ENCODE measurements at places on chromosomes 3 and 15. TPM values are rescaled to one million over a fixed set of nuclear protein-coding genes. Genes with fewer than 3 reads are reported as not detected.

- DNase-seq: no peak
Observed at GRCh38 chr3:79418855-79419621, 348.8 kb downstream of the ROBO1 start.

DNA sequence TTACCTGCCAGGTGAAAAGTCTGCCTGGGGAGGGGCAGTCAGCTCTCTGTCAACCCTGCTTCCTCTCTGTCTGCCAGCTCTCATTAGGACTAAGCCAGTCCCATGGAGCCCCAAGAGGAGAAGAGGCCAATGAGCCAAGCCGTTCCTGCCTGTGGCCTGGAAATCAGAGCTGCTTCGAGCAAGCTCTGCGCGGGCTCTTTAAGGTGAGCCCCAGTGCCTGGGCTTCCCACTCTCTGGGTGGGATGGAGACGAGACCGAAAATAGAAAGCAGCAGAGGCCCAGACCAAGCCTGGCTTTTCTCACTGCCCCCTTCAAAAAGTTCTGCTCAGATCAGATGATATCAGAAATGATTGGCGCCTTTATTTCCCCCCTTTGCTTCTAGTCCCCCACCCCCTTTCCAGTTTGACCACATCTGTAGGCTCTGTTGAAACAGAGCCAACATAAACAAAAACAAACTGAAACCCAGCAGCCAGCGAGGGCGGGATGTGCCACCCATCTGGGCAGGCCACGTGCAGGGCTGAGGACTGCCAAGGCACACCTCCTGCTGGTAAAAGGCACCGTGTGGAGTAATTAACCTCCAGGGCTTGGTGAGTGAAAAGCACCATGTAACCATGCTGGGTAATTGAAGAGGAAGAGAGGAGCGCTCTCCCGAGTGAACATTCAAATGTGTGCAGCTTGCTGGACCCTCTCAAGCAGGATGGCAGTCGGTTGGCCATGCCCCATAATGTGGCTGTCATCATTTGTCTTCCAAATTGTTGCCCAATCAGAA is 471.0 kb upstream of the PROK2 start:
- no peak for DNase-seq

DNA sequence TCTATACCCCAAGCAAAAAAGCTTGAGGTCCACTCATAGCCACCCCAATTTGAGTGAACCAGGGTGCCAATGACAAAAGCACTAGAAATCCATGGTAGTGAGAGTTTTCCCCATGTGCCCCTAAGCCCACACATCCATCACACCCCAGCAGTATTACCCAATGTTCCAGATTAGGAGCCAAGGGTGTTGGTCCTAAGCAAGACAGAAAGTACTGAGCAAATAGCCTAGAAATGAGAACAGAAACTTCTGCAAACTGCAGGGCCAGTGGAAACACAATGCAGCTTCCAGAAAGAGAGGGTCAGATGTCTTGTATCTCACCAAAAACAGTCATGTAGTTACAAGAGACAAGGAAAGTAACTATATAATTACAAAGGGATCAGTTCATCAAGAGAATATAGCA is 10.9 kb upstream of the OXTR start:
- DNase-seq: no peak

- no peak for DNase-seq
Observed at GRCh38 chr3:149586871-149587270, 71.0 kb downstream of the WWTR1 start.

DNA sequence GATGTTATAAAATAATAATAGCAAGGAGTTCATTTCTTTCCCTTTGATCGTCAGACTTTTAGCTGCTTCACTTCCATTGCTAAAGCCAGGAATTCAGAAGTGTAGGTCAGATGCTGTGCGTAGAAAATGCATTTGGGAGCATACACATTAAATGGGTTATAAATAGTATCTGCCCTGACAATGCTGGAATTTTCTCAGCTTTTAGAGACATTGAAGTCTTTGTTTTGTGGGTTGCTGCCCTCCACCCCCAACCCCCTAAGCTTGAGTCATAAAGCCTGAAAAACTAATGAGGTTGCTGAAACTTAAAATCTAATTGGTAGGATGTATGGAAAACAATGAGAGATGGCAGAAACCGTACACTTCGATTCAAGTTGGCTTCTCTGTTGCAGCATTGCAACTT is 81.9 kb downstream of the MITF start:
- DNase-seq: no peak

The UCN2 gene
- total RNA-seq: not detected

GRCh38 chr3:55183201-55183600 is 255.3 kb upstream of the LRTM1 start:
- no peak for DNase-seq

GRCh38 chr15:58440158-58440910 is 8.5 kb downstream of the LIPC start:
- DNase-seq: no peak

DNA sequence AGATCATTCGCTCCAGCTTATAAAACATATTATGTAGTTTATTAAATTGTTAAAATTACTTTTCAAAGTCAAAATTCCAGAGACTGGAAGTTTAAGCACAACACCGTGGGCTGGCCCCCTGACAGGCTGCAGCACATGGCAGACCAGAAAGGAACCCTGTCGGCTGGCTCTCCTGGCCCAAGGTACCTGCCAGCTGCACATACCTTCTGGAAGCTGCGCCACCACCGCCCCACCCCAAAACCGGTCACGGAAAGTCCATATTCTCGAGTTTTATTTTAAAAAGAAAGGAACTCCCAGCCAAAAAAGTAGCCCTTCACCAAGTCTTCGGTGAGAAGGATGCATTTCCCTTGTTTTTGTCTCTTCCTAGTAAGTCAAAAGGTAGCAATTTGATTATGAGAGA is 94.6 kb downstream of the FOXP1 start:
- DNase-seq: no peak

- peak; percentile 49 for DNase-seq
Observed at GRCh38 chr15:64355348-64355943, 527 bp downstream of the CSNK1G1 start.

DNA sequence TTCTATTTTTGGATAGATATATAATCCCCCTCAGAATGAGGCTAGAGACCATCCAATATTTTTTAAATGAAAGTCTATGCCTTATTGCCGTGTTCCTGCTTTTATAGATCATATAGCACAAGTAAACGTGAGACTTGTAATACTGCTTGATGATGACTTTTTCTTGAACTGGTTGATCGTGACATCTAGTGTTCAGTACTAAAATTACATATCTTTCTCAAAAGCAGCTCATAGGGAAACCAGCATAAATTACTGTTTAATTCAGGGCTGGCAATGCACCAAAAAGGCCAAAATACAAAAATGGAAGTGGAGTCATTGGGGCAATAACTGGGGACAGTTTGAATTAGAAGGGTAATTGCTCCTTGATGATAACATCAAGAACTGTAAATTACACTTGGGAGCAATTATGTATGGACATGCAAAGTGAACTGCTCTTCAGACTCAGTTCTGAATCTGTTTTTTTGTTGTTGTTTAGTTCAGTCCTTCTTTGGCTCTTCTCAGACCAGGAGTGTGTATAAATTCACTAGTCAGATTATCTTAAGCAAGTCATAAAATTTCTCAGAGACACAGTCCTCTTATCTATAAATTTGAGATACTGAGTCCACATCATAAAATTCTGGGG is 325.3 kb downstream of the THSD4 start:
- no peak for DNase-seq

- no peak for DNase-seq
Observed at GRCh38 chr15:74045184-74045583, 37.2 kb downstream of the GOLGA6A start.

The SCN5A gene
- 0.27 TPM for total RNA-seq

The C3orf85 gene
- total RNA-seq: not detected

- no peak for DNase-seq
Observed at GRCh38 chr15:67240235-67241131, 14.0 kb downstream of the AAGAB start.

The SKOR1 gene
- 0.31 TPM for total RNA-seq

DNA sequence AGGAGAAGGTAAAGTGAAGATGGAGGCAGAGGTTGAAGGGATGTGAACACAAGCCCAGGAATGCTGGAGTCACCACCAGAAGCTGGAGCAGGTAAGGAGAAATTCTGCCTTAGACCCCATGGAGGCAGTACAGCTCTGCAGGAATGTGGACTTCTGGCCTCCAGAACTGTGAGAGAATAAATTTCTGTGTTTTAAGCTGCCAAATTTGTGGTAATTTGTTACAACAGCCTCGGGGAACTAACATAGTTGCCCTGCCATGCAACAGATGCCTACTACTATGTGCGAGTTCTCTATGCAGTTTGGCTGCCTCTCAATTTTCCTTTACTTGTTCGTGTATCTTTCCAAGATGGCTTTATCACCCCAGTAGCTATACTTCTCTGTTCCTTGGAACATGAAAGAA is 394.1 kb downstream of the TUSC7 start:
- no peak for DNase-seq

DNA sequence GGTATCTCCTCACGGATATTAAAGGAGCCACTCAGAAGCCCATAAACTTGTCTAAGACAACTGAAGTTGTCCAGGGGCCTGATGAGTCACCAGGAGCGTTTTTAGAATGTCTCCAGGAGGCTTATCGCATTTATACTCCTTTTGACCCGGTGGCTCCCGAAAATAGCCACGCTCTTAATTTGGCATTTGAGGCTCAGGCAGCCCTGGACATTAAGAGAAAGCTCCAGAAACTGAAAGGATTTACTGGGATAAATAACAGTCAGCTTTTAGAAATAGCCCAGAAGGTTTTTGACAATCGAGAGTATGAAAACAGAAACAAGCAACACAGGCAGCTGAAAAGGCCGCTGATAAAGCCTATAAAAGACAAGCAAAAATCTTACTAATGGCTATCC is 4.1 kb downstream of the DET1 start:
- peak; percentile 30 for DNase-seq
